ENCODE measurements at places on chromosomes 16 and 17.

GRCh38 chr16:55571191-55571897, 4.9 kb downstream of the CAPNS2 start:
- DNase-seq = no peak

- DNase-seq = peak; percentile 100
Measured at GRCh38 chr17:80892019-80892855, 99.4 kb upstream of the CHMP6 start.

DNA sequence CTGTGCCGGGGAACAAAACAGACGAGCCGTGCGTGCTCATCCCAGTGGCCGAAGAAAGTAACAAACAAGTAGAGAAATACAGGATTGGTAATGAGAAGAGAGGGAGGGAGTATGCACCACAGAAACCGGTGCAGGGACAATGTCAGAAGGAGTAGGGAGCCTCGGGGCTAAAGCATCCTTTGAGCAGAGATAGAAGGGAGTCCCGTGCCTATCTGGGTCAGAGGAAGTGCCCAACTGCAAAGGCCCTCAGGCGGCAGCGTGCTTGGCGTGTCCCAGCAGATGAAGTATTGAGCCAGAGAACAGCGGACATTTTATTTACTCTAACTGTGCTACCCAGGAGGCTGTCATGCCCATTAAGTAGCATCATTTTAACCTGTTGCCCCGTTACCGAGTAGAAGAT, 114.9 kb upstream of the CACNG5 start:
- DNase-seq = no peak

DNA sequence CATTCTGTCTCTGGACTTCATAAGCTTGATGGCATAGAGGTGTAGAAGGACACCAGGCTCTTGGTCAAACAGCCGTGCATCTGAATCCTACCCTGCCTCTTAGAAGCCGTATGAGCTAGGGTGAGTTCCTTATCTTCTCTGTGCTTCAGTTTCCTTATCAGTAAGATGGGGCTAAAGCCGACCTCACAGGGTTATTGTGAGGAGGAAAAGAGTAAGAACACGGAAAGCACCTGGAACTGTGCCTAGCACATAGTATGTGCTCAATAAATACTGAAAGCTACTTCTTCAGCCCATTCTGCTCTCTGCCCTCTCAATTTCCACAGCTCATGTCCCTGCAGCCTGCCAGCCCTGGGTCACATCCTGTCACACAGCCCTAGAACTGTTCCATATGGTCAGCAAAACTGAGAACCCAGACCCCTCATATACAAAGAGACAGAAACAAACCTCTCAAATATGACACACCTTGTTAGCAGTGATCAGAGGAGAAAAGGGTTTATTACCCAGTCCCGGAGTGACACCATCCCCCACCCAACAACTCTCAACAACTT, 17.0 kb upstream of the UBTF start:
- no peak for DNase-seq

GRCh38 chr17:12731839-12732238, 57.5 kb upstream of the ARHGAP44 start:
- DNase-seq = no peak

- DNase-seq = no peak
Measured at GRCh38 chr16:68275611-68276191, 11.4 kb downstream of the SLC7A6 start.

DNA sequence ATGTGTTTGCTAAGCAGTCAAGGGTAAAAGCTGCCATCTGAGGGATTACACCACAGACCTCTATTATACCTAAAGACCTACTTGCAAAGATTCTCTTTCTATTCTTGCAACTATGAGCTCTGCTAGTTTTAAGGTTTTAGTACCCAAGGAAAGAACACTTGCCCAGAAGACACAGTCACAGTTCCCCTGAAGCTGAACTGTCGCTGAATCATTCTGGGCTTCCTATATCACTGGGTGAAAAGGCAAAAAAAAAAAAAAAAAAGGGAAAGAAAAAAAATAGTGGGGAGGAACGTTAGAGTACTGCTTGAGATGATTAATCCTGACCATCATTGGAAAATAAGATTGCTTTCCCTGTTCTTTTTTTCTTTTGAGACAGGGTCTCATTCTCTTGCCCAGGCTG, 37.9 kb downstream of the LYRM1 start:
- peak; percentile 63 for DNase-seq

GRCh38 chr17:69729944-69730343, 315.4 kb downstream of the MAP2K6 start:
- DNase-seq = peak; percentile 41

GRCh38 chr17:58756246-58757161, 850 bp downstream of the PPM1E start:
- peak; percentile 4 for DNase-seq

- peak; percentile 62 for DNase-seq
Measured at GRCh38 chr16:70788668-70789594, 12.0 kb downstream of the VAC14 start.

DNA sequence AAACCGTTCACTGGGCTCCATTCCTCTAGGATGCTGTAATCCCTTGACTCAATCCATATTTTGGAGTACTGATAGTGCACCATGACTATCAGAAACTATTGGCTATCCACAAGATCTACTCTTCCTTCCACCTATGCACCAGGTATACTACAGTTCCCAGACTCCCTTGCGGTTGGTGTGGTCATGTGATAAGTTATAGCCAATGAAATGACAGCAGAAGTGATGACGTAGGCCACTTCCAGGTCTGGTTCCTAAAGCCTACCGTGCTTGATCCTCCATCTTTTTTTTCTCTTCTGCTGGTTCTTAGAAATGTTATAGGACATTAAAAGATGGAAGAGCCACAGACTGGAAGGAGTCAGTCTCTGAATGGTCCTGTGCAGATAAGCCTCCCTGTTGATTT, 278.8 kb upstream of the C16orf82 start:
- no peak for DNase-seq

DNA sequence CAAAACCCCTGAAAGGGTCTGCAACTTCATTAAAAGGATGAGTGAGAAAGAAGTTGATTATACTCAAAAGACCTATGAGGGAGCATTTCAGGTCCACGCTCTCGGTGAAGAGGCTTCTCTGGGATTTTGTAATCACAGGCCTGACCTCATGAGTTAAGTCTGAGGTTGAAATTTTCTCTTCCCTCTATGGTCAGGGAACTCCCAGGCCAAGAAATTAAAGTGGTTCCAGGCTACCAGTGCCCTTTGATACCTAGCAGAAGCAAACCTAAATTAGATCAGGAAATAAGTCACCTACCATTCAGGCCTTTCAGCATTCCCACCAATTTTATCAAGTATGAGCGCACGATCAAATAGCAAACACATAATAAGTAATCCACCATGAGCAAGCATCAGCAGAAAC, 27.9 kb downstream of the MBTD1 start:
- DNase-seq = no peak

DNA sequence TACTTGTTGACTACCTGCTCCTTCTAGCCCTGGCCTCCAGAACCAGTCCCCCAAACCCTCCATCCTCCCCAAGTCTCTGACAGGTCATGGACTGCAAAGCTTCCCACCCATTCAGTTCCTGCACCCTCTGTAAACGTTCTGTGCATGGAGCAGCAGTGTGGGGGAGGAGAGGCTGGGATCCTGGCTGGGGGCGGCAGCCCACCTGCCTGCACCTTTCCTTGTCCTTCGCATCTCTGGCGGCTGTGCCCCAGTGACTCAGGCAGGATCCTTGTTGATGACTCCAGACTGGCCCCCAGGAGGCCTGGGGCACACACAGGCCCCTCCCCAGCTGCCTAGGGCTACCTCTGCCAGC, 1.6 kb upstream of the PKMYT1 start:
- DNase-seq = no peak

GRCh38 chr16:31561426-31562233, 33.9 kb downstream of the AHSP start:
- no peak for DNase-seq

DNA sequence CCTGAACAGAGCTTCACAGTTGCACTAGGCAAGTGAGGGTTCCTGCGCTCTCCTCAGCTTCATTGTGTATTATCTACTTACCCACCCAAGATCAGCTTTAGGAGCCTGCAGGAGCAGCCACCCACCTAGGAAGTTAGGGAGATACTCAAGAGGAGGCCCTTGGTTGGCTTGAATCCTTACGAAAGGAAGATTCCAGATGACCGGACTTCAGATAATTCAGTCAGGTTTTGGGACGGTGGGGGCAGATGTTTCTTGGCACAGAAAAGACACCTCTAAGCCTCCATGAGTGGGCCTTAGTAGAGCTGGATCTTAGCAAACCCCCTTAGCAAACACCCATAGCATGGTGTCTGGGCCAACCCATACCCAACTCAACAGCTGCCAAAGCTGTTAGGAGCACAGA, 2.4 kb upstream of the CBFB start:
- DNase-seq = no peak

- no peak for DNase-seq
Measured at GRCh38 chr17:2398182-2398581, 2.7 kb downstream of the MNT start.

DNA sequence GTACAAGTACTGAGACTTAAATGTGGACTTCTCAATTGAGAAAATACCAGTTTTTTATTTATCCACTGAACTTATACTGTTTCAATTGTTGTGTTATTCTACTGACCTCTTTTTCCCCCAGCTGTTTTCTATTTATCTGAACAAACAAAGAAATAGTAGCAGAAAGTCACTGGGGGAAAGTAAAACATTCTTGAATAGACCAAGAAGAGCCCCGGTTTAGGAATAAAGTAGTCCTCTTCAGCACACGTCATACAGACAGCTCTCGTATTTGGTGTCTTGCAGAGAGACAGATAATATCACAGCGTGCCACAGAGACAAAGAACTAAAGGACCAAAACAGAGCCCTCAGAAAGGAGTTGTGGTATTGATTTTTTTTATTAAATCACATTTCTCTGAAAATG, 1159.1 kb upstream of the CDH8 start:
- DNase-seq = no peak

GRCh38 chr16:3829631-3830536, 50.6 kb downstream of the CREBBP start:
- peak; percentile 70 for DNase-seq

GRCh38 chr17:48514477-48514876, 16.3 kb downstream of the HOXB1 start:
- DNase-seq = no peak

GRCh38 chr17:47801176-47801765, 20.3 kb downstream of the OSBPL7 start:
- DNase-seq = no peak

GRCh38 chr16:85686912-85687591, 1.7 kb downstream of the GINS2 start:
- DNase-seq = no peak

- peak; percentile 82 for DNase-seq
Measured at GRCh38 chr17:7314719-7315569, at the start of gene GPS2. TSS of gene GPS2 (minus strand) at chr17:7315360. CDS start at chr17:7315052, 308 bp downstream.

DNA sequence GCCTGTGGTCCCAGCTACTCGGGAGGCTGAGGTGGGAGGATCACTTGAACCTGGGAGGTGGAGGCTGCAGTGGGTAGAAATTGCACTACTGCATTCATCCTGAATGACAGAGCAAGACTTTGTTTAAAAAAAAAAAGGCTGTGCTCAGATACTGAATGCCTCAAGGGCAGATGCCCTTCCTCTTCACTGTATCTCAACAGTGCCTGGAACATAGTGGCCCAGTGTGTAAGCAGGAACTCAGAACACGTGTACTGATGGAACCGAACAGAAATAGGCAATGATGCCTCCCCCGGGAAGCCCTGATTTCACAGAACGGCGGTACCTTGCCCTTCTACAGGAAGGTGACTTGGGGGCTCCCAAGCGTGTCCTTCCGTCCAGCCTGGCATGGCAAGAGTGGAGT, 46.8 kb downstream of the PLXDC1 start:
- DNase-seq = no peak

DNA sequence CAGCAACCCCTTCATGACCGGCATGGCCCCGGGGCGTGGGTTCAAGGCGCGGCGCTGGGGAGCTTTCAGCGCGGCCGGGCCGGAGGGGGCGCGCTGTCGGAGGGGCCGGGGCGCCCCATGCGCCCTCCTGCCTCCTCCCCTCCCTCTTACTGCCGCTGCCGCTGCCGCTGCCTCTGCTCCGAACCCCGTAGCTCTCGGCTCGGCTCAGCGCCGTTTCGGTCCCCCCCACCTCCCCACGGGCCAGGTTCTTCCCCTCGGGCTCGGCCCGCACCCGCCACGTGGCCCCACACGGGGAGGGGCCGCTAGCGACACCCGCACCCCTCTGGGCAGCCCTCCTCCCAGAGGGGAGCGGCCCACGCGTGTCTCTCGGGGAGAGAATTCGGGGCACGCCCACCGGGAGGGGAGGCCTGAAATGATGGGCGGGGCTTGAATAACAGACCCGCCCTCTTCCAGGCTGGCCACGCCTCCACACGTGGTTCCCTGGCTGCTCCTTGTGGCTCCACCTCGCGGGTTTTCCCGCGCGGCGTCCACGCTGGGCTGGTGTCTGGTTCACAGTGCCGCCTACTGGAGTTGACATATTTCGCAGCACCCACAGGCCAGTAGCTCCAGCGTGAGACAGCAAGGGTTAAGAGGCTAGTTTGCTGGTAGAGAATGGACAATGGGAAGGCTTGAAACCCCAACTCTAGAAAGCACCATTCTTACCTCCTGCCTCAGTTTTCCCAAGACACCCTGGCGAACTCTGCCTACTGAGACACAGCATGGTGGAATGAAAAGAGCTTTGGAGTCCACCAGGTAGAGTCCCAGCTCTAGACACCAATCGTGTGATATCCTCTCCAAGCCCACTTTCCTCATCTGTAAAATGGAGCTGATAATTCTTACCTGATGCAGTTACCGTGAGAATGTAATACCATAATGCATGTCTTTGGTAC, at the start of gene KCNH4:
Gene KCNH4 (minus strand): TSS at position 221 of the 929 bp plus-strand sequence. CDS start 197 bp downstream, at position 24.
- DNase-seq = peak; percentile 68

DNA sequence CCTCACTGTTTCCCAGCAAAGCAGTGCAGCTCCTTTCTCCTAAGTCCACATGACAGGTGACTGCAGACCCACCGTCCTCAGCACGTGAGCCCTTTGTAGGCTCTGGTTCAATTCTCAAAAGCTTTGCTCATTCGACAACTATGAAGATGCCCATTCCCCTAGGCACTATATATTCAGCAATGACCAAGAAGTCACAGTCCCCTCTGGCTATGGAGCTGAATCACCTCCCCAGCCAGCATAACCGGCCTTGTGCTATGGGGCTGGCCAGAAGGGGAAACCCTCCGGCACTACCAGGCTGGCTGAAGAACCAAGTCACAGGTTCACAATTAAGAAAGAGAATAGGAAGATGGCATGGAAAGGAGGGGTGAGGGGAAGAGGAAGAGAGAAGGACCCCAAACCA, 139.7 kb downstream of the WSCD1 start:
- DNase-seq = no peak

GRCh38 chr16:7442050-7442449, 109.4 kb downstream of the RBFOX1 start:
- DNase-seq = no peak

Measured in EH (cell line).